ENCODE measurements at places on chromosomes 4 and X.
A peak's percentile ranks its signal among the peaks of the same experiment; 100 is the strongest.

GRCh38 chr4:103150677-103151076, 47.5 kb downstream of the CENPE start:
- DNase-seq: no peak

- no peak for DNase-seq
These were observed 143.4 kb downstream of the PTCHD1 start for GRCh38 chrX:23478056-23478455.

GRCh38 chrX:68416592-68416991, 16.7 kb downstream of the OPHN1 start:
- DNase-seq: peak; percentile 23

GRCh38 chrX:139093201-139093600, 381.7 kb upstream of the FGF13 start:
- no peak for DNase-seq

- DNase-seq: peak; percentile 66
These were observed 1.5 kb downstream of the CFAP97 start for GRCh38 chr4:185201977-185202962.

- DNase-seq: no peak
These were observed 28.1 kb downstream of the GPAT3 start for GRCh38 chr4:83563998-83564397.

GRCh38 chrX:71612256-71612655, 6.1 kb downstream of the CXCR3 start:
- DNase-seq: peak; percentile 5

DNA sequence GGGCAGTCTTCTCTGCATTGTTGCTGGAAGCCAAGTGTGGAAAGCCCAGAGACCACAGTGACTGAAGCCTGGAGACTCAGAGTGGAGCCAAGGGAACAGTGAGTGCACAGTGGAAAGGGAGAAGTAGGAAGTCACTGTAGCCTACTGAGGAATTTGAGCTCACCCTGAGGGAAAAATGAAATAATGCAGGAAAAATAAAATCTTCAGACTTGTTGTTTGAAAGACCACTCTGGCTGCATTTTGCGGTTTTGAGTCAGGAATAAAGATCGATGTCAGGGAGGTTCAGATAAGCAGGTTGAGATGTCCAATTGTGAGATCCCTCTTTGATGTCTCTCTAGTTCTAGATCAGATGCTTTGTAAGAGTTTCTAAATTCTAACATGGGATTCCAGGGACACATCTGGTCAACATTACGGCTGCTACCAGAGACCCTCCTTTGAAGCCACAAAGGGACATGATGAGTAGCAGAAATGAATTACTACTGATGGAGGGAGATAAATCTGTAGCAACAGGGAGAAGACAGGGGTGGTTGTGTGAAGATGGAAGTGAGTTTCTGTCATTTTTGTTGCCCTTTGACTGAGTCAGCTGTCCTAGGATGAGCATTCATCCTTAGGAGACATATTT, 8.4 kb downstream of the ADH4 start:
- no peak for DNase-seq

DNA sequence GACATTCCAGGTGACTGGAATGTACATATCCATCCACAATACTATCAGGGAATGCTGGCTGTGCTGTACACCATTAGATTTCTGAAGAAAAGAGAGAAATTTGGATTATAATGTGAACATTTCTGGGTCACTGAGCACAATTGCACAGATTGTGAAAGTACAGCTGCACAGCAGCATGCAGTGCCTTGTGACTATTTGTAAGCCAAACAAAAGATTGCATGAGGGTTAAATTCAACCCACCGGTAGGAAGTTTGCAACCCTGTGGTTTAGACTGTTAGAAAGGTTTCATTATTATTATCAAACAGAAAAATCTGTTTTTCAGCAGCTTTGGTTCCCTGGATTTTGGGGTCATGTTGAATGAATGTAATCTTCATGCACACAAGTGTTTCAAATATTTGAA, 24.5 kb downstream of the DDIT4L start:
- DNase-seq: no peak

DNA sequence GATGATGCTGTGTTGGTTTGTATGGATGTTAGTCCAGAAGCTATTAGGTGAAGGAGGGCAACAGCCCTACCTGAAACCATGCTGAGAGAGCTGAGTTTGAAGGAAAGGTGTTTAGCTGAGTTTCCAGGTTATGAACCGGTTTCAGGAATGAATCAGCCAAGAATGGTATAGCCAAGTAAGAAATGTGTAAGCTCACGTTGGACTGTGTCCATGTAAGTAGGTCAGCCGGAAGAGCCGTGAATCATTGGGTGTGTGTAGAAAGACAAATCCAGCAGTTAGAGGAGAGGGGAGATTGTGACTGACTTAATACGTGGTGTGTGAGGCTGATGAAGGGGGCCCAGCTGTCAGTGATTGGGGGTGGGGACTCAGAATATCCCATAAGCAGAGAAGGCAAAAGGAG, 77.2 kb upstream of the SPIN4 start:
- DNase-seq: no peak

GRCh38 chr4:51963841-51964517, 56.2 kb downstream of the LRRC66 start:
- DNase-seq: no peak

GRCh38 chr4:68256284-68256683, 10.8 kb upstream of the TMPRSS11B start:
- DNase-seq: no peak

DNA sequence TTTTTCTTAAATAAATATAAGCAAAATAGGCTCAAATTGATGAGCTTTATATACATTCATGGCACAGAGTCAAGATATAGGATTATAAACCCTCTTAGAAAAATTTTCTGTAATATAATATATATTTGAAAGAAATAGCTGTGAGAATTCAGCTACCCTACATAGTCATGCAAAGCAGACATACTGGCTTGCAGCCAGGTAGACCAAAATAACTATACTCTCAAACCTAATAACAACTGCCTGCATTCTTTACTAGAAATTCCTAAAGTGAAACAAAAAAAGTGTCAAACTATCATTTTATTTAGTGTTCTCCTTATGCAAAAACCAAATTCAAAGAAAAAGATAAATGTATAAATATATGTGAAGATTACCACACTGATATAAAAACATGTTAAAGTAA, 1390.2 kb downstream of the C4orf33 start:
- DNase-seq: no peak

DNA sequence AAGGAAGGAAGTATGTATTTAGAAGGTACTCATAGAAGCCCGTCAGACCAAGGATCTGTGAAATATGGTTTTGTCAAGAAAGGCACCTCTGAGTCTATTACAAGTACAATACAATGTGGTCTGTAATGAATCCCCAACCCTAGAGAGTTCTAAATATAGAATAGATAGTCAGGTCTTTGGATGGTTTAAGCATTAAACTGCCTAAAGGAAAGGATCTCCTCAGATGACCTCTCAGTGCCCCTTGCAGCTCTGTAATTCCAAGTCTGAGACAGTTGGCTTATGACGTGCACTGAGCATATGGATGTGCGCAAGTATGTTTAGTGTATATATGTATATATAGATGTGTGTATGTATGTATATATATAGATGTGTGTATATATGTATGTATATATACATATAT, 62.0 kb downstream of the CCSER1 start:
- no peak for DNase-seq

GRCh38 chr4:7371210-7371941, 63.4 kb downstream of the PSAPL1 start:
- no peak for DNase-seq

GRCh38 chrX:97790850-97791249, 907.1 kb downstream of the RPA4 start:
- no peak for DNase-seq

GRCh38 chrX:111779582-111779981, 96.4 kb upstream of the TRPC5OS start:
- DNase-seq: no peak

DNA sequence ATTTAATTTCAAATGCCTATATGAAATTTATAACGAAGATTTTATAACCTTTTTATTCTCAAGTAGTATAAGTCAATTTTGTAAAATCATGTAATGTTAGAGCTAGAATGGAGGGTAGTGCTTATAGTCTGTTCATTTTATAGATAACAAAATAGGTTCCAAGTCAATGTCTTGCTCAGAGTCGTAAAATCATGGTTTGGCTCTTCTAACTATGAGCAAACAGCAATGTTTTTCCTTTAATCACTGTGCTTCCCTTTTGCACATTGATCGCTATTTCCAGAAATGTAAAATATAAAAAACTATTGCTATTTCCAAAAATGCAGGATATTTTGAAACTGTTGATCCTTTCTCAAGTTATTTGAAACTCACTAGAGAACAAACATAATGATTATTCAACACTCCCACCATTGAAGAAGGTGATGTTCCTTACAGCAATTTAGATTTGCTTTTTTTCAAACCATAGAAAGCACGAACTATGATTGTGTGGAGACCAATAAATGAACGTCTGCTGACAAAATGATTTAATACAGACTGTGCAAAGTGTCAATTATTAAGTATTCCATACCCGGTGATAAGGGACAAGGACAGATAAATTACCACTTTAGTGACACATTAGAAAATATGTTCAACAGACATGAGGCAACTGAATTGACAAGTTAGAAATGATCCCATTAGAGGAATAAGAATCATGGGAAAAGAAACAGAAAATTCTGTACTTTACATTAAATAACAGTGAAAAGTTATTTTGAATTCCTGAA, 412.1 kb upstream of the TECRL start:
- no peak for DNase-seq

DNA sequence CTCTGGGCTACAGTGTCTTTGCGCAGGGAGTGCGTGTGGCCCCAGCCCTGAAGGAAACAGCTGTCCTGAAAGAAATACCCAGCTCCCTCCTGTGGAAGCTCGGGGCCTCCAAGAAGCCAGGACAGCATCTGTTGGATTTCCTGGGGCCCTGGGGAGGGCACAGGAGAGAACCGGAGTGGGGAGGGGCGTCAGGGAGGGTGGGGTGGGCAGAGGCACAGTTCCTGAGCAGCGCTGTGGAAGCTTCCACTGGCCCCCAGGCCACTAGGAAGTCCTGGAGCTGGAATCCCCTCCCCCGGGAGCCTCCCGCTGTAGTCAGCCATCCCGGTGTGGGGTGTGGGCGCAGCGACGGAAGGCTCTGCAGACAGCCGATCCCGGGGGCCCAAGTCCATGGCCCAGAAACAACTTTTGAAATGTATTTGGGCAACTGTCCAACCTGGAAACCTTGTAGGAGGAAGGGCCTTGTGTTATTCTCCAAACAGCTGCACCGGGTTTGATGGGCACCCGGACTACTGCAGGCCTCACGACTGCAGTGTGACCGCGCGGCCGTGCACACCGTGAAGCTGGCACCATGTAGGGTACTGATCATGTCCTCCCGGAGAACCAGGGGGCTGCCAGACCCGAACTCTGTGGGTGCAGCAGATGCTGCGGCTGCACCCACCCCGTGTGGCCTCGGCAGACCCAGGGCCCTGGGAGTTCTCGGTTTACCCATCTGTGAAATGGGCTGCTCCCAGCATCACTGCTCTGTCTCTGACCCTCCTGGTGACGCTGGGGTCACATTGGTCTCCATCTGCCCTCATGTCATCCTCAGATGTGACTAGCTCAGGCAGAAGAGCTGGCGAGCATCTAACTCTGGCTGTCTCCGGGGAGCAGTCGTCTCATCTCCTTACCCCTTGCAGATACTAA, 68.5 kb upstream of the HMX1 start:
- DNase-seq: no peak

All from dermis microvascular lymphatic vessel endothelial cell (primary cell).